ENCODE measurements at places on chromosomes 16 and 17.

DNA sequence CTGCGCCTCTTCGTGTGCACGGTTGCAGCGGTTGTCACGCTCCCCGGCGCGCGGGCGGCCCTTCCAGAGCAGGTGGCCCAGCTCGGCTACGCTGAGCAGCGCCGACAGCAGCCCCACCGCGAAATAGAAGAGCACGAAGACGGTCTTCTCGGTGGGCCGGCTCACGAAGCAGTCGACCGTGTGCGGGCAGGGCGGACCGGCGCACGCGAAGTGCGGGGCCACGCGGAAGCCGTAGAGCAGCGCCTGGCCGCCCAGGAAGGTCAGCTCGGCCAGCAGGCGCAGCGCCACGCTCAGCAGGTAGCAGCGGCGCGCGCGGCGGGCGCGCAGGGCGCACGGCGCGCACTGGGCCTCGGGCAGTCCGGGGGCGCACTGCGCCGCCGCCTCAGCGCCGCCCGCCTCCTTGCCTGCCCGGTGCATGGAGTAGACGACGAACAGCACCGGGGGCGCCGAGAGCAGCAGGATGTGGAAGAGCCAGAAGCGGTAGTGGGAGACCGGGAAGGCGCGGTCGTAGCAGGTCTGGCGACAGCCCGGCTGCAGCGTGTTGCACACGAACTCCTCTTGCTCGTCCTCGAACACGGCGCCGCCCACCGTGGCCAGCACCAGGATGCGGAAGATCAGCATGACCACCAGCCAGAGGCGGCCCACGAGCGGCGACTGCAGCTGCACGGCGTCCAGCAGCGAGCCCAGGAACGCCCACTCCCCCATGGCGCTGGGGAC lies 1.3 kb downstream of the GJD3 start:
- no peak for DNase-seq

DNA sequence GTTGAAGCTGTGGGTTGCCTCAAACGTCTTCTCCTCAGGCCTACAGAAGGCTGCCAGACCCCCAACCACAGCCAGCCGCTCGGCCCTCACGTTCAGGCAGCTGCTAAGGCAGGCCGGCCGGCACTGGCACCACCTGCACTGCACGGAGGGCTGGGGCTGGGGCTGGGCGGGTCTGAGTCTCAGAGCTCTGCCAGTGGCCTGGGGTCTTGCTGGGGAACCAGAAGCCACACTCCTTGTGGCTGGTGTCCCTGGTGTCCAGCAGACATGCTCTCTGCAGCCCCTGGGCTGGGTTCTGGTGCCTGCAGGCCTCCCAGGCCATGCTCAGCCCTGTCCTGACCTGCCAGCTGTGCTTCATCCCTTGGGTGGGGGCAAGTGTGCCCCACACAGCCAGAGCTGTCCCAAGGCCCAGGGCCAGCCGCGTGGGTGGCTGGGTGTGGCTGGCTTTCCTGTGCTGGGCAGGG lies 42.0 kb downstream of the BAHCC1 start:
- DNase-seq, result no peak

GRCh38 chr16:4415538-4416199 lies 727 bp downstream of the CORO7 start:
- peak; percentile 84 for DNase-seq

DNA sequence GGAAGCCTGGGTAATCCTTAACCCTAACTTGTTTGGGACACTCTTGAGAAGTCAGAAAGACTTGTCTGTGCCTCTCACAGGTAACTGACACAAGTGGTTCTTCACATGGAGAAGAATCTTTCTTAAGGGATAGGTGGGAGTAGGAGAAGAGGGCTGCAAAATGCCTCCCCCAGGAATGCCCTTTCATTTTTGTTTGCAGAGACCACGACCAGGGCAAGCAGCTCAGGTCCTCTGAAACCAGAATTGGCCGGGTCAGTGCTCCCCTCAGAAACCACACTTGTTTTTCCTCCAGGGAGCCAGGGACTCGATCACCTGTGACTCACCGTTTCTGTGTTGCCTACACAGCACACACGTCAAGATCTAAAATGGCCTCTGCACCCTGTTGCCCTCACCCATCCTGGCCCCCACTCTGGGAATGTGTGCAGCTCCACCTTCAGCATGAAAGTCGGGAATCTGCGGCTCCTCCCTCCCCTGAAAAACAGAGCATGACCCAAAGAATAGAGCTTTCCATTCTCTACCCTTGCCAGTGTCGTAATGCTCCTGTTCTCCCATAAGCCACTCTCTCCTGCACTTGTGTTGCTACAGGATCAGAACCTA lies 36.1 kb downstream of the HNF1B start:
- no peak for DNase-seq

GRCh38 chr17:28335959-28336871 lies 654 bp downstream of the TNFAIP1 start:
- DNase-seq, result peak; percentile 52

DNA sequence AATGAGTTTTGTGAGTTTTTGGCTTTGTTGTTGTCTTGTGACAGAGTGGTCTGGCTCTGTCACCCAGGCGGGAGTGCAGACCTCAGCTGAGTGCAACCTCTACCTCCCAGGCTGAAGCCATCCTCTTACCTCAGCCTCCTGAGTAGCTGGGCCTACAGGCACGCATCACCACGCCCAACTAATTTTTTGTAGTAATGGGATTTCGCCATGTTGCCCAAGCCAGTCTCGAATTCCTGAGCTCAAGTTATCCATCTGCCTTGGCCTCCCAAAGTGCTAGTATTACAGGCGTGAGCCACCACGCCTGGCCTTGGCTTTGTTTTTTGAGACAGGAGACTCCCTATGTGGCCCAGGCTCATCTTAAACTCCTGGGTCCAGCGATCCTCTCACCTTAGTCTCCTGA lies 15.1 kb downstream of the CRK start:
- DNase-seq, result no peak

GRCh38 chr17:390025-390424 lies 37.4 kb upstream of the RPH3AL start:
- DNase-seq, result no peak

GRCh38 chr17:32127158-32127897 lies 15.0 kb upstream of the RHOT1 start:
- peak; percentile 96 for DNase-seq

DNA sequence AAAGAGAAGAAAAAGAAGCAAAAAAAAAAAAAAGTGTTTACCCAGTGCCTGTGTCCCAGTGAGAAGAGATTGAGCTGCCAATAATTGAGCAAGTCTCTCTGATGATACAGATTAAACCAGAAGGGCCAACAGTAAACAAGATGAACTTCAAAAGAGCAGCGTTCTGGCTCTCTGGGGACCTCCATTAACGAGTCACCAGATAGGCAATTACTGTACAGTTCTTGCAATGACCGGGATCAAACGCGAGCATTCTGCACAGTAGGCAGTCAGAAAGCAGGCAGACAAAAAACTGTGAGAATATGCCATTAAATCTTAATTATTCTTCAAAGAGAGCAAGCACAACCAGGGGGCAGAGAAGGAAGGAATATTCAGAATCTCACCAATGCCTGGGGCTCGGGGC lies 626.1 kb downstream of the TMEM114 start:
- no peak for DNase-seq

- DNase-seq, result no peak
Measured at GRCh38 chr17:63436523-63437110, 9.5 kb downstream of the CYB561 start.

DNA sequence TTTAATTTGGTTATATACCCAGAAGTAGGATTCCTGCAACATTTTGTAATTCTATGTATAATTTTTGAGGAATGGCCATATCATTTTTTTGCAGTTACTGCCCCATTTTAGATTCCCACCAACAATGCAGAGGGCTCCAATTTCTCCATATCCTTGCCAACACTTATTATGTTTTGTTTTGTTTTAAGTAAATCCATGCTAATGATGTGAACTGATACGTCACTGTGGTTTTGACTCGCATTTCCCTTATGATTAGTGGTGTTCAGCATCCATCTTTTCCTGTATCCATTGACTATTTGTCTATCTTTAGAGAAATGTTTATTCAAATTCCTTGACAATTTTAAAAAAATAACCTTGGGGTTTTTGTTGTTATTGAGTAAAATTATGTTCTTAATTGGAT lies 826.4 kb downstream of the CDH11 start:
- no peak for DNase-seq

- DNase-seq, result peak; percentile 43
Measured at GRCh38 chr17:42459801-42460281, 1.2 kb downstream of the ATP6V0A1 start.

DNA sequence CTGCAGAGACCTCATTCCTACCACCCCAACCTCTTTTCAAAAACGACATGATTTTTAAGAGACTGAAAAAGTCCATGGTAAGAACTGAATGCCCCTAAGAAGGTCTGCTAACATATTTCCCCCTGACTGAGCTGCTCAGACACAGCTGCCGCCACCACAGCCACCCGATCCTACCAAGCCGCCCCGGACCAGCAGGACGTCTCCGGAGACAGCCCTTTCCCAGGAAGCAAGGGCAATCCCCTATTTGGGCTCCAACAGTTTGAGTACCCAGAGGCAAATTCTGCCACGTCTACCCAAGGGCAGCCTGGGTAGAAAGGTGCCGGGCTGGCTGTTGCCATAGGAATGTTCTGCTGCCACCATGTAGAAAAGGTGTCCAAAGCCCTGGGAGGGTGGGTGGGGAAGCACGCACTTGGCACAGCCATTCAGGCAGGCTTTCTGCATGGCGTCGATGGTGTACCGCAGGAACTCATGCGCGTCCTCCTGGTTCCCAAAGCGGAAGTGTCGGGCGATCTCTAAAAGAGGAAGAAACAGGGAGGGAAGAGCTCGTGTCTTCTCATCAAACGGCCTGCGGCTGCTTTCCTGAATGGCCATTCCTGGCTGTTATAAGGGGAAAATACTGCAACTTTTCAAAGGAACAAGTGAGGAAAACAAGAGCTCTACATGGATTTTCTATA lies 13.6 kb downstream of the USP36 start:
- DNase-seq, result no peak

GRCh38 chr16:86243571-86244154 lies 266.7 kb upstream of the FOXF1 start:
- DNase-seq, result no peak

All from activated CD8-positive, alpha-beta memory T cell treated with anti-CD3 and anti-CD28 coated beads, Interleukin-2, amount 10 ng/mL, durations not matched to agents 7 days and 5 days (primary cell).